Endothelial cell (in vitro differentiated cells): ENCODE measurements at places on chromosomes 12 and 14. TPM values are rescaled to one million over a fixed set of nuclear protein-coding genes. Genes with fewer than 3 reads are reported as not detected.
A peak's percentile ranks its signal among the peaks of the same experiment; 100 is the strongest.

Gene SH2B3
- total RNA-seq = 93.7 TPM

Gene KRT75
- not detected for total RNA-seq

Gene DNAI7
- 0.33 TPM for total RNA-seq

DNA sequence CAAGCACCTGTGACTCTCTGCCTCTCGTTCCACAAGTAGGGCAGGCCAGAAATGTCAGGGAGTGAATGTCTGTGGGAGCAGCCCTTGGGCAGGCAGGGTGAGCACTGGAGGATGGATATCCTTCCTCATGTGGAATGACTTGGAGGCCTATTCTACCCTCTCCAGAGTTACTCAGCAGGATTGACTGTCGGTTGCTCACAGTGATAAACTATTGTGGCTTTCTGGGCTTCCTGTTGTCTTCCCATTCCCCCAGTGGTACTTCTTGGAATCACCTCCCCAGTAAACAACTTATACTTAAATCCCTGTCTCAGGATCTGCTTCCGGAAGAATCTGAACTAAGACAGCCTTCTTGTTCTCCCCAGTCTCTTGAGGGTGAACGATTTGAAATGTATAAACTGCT lies 79.6 kb upstream of the MANSC4 start:
- no peak overlapping the region for H3K27ac ChIP-seq
- no peaks in the 10 kb centered on the region for H3K36me3 ChIP-seq
- no peak for DNase-seq
- peaks cover 5% of the 10 kb centered on the region for H3K4me1 ChIP-seq
- H3K4me3 ChIP-seq = no peak overlapping the region

DNA sequence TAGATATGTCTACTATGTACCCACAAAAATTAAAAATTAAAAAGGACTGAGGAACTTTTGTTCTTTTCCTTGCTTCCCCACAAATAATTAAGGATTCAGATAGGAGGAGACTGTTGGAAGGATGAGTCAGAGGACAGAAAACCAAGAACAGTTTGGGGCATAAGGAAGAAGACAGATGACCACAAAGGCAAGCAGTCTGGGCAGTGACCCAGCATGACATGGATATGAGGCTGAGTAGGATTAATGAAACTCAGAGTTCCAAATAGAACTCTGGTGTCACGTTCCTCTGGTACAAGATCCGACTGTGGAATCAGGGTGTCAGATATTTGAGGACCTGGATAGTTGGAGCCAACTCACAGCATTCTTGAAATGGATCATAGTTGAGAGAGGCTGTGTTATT lies 89.3 kb upstream of the SLC38A4 start:
- H3K27ac ChIP-seq = no peak overlapping the region
- H3K4me3 ChIP-seq = no peak overlapping the region
- H3K27me3 ChIP-seq = peaks cover 2% of the 10 kb centered on the region
- no peaks in the 10 kb centered on the region for H3K4me1 ChIP-seq
- H3K36me3 ChIP-seq = no peaks in the 10 kb centered on the region

DNA sequence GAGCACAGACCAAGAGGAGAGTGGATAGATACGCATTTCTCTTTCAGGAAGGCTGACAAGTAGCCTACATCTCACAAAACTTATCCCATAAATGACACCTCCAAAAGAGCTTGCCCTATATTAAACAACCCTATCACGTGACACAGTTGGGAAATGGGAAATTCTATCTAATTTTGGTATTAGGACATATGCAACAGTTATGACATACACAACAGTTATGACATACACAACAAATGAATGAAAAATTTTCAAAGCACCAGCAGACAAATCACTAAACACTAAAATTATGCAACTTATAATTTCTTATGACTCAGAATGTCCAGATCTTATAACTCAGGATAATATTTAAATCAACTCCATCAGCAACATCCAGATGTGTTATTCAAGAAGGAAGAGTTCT lies 54.1 kb downstream of the DUSP16 start:
- H3K4me3 ChIP-seq = no peak overlapping the region
- peaks cover 3% of the 10 kb centered on the region for H3K27me3 ChIP-seq

DNA sequence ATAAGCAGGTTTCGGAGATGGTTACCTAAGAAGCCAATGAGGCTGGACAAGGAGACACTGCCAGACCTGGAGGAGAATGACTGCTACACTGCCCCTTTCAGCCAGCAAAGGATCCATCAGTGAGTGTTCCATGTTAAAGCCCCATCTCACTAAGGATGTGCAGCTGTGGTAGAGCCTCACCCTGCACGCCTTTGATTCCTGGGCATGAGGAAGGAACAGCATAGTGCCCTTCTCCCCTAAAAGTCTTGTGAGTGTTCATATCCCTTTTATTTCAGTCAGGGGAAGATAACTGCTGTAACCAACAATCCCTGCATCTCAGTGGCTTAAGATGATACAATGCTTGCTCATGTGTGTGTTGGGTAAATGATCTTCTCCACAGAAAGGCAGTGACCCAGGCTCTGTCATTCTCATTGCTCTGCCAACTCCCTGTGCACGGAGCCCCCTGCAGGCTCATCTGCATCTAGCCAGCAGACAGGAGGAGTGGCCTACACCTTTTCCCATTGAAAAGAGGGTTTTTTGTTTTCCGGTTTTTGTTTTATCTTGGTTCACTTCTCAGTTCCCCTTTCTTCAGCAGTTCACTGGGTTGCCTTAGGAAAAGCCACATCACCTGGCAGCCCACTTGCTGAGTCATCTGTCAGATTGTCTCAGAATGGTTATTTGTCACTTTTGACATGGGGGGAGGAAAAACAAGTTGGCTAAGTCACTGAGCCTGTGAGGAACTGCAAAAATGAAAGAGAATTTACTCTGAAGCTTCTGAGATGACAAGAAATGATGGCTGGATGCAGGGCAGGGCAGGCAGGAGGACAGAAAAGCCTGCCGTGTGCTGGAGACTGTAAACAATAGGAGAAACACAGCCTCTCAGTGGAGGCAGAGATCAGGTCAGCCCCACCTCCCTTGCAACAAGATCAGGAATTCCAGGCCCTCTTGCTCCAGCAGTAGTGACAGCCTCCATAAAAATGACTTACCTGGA lies 193.3 kb downstream of the ANO4 start:
- H3K4me3 ChIP-seq = no peak overlapping the region
- peaks cover 15% of the 10 kb centered on the region for H3K4me1 ChIP-seq
- no peaks in the 10 kb centered on the region for H3K27me3 ChIP-seq
- peak overlapping the region; percentile 27 for H3K27ac ChIP-seq
- DNase-seq = peak; percentile 51
- no peaks in the 10 kb centered on the region for H3K36me3 ChIP-seq

DNA sequence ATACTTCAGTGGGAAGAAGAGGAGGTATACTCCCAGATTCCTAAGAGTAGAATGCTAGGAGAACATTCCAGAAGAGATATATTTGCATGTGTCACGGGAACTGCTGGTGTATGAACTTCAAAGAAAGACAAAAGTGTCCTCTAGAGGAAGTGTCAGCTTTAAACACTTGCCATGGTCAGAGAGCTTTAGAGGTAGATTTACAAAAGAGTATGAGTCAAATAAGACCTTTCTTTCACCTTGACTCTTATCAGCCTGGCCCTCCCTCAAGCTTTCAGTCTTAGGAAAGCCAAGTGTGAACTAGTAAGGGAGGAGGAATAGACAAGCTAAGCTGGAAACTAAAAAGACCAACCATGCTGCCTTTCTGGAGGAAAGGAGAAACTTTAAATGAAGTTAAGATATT lies 34.7 kb downstream of the COX8C start:
- H3K4me1 ChIP-seq = no peaks in the 10 kb centered on the region
- H3K36me3 ChIP-seq = no peaks in the 10 kb centered on the region
- H3K27ac ChIP-seq = no peak overlapping the region

- no peaks in the 10 kb centered on the region for H3K4me1 ChIP-seq
- no peak for DNase-seq
- H3K27me3 ChIP-seq = no peaks in the 10 kb centered on the region
- H3K4me3 ChIP-seq = no peak overlapping the region
- H3K36me3 ChIP-seq = no peaks in the 10 kb centered on the region
These were observed 353.8 kb downstream of the RAD51B start for GRCh38 chr14:68173227-68173972.

DNA sequence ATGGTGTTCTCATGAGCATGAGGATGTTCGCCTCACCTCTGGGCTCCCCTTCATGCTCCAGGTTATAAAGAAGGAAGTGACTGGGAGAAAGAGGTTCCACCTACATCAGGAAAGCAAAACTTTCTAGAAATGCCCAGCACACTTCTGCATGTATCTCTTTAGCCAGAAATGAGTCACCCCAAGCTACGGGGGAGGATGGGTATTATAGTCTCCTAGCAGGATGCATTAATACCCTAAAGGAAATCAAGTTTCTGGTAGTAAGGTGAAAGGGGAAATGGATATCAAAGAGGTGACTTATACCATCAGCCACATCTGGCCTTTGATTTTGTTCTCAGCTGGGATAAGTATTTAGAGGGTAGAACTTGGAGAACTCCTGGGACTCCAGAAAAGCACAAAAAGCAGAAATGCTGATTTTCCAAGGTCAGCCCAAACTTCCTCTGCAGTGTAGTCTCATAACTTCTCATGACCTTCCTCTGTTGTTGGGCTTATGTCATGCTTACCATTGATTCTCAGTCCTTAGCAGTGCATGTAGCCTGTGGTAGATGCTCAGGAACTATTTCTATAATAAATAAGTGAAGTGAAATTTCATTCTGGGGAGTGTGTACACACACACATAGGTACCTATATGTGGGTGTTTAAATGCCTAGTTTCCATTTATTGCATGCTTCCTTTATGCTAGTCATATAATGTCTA lies 209.4 kb upstream of the CRY1 start:
- DNase-seq = no peak
- H3K27ac ChIP-seq = no peak overlapping the region
- H3K27me3 ChIP-seq = peaks cover 2% of the 10 kb centered on the region
- H3K4me1 ChIP-seq = no peaks in the 10 kb centered on the region

DNA sequence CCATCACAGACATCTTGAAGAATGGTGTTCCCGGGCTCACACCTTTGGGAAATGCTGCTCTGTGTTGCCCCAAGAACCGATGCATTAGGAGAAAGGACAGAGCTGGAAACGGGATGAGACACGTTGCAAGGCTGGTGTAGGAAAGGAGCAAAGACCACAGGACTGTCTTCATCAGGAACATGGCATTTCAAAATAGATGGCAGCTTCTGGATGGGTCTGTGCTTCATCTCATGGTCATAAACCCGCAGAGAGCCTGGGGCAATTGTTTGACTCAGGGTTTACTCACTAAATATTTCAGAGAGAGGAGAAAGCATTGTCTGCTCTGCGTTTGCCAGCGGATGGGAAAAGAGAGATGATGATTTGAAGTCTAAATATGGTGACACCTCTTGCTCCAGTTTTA lies 76.3 kb downstream of the CACNA1C start:
- H3K27ac ChIP-seq = no peak overlapping the region
- no peak for DNase-seq
- H3K4me3 ChIP-seq = no peak overlapping the region
- peaks cover 5% of the 10 kb centered on the region for H3K36me3 ChIP-seq

- H3K4me1 ChIP-seq = peaks cover 35% of the 10 kb centered on the region
- H3K27ac ChIP-seq = peak overlapping the region; percentile 24
These were observed 36.6 kb downstream of the ACTN1 start for GRCh38 chr14:68942296-68943035.
